Kidney tubule cell (primary cell): ENCODE measurements at places on chromosomes 2 and 18.

DNA sequence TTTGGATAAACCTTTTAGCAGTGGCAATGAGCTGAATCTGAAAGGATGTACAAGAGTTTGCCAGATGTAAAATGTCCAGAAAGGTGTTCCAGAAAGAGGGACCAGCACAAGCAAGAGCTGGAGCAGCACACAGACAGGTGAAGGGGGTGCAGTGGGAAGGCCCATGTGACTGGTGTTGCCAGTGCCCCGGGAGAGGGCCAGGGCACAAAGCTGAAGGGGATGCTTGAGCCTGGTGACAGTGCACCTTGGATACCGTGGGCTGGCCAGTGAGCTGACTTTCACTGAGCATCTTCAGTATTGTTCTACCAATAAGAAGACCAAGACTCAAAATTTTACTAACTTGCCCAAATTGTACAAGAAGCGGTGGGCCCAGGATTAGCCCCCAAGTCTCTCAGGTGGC, 132.3 kb upstream of the ALPP start:
- DNase-seq: no peak

DNA sequence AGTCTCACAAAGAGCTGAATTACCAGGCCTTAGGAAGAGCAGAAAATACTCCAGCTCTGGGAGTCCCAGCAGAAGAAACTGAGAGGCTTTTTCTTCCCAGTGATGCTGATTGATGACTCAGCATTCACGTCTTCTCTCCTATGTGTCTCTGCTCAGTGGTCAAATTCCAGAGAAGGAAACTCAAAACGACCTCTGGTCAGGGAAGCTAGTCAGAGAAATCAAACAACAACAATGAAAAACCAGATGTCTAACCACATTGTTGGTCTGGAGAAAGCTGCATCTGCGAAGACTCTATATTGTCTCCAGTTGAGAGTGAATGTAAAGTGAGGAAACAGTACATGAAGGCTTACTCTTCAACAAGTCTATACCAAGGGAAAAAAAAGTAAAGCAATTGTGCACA, 28.6 kb upstream of the CERS6 start:
- peak; percentile 47 for DNase-seq

DNA sequence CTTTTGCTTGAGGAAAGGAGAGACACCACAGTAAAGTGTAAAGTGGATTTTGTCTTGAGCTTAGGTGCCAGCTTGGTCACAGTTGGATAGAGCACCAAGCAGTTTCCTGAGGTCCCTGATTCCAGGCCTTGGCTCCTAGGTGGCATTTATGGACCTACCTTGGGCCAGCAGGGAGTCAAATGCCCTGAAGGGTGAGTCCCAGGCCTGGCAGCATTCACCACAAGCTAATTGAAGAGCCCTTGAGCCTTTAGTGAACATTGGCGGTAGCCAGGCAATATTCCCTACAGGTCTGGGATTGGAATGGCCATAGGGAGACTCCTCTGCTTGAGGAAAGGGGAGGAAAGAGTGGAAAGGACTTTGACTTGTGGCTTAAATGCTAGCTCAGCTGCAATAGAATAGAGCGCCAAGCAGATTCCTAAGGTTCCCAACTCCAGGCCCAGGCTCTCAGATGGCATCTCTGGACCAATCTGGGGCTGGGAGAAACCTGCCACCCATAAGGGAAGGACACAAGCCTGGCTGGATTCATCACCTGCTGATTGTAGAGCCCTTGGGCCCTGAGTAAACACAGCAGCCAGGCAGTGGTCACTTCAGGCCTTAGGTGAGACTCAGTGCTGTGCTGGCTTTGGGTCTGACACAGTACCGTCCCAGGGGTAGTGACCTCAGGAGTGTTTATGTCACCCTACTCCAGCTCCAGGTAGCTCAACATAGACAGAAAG, 137.5 kb upstream of the OTOS start:
- no peak for DNase-seq

- DNase-seq: no peak
Observed at GRCh38 chr2:1429895-1430294, 16.6 kb downstream of the TPO start.

GRCh38 chr2:240991378-240992263, 6.8 kb upstream of the SNED1 start:
- DNase-seq: peak; percentile 97

GRCh38 chr2:172056293-172056692, 29.0 kb upstream of the DLX1 start:
- DNase-seq: no peak

DNA sequence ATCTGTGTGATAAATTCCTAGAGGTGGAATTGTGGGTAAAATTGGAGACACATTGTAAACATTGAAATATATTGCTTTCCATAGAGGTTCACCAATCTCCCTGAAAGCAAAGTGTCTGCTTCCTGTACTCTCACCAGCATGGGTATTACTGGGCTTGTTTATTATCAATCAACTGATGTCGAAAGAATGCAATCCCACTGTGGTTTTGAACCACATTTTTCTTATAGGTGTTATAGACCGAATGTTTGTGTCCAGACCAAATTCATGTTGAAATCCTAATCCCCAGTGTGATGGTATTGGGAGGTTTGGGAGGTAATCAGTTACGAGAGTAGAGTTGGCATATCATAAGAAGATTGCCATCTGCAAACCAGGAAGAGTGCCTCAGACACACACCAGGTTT, 1212.4 kb downstream of the LRP1B start:
- no peak for DNase-seq

GRCh38 chr2:215367662-215368492, 56.0 kb downstream of the ATIC start:
- no peak for DNase-seq

DNA sequence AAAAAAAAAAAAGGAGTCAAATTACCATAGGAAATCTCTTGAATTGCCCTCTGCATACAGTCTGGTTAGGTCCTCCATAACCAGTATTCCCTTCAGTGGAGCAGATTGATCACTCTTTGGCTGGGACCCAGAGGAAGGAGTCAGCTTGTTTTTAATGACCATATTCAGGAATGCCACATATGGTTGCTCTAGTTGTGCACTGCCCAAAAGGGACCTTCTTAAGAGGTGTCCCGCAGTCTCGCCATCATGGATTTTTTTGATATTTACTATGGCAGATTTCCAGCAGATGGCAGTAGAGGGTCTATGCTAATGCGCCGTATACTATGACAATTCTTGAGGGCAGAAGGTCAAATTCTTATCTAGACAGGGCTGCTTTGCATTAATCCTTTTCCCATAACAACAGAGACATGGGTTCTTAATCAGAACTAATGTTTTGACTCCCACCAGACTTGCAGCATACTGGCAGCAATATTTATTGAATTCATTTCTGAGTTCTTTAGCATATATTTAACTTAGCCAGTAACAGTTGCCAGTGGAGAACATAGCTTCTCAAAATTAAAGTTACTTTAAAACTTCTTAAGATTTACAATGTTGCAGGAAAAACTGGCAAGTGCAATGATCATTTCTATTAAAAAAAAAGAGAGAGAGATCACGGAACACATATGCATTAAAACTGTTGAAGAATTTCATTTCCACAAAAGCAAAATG, 31.8 kb upstream of the INPP4A start:
- peak; percentile 65 for DNase-seq

DNA sequence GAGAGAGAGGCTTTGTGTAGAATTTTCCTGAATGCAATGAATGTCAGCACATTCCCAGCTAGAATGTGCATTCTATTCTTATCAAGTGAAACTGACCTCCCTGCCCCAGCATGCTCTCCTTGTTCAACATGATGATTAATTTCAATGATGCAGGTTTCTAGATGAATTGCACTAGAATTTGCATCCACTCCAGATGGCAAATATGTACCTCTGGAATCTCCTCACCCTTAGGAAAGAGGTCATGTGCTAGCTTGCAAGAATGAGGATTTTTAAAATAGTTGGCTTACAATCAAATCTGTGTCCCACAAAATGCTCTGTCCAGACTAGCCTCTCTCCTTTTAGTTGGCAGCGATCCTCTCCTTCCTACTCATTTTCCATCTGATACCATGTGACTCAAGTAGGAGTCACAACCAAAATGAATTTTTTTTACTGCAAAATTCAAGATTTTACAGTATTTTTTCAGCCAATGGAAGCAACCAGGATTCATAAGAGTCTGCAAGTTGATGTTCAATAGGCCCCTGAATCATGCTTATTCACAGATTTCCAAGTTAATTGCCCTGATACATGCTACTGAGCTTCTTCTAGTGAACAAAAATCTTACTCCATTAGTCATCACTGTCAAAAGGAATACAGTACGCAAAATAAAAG, 21.0 kb upstream of the STAT4 start:
- DNase-seq: peak; percentile 94

DNA sequence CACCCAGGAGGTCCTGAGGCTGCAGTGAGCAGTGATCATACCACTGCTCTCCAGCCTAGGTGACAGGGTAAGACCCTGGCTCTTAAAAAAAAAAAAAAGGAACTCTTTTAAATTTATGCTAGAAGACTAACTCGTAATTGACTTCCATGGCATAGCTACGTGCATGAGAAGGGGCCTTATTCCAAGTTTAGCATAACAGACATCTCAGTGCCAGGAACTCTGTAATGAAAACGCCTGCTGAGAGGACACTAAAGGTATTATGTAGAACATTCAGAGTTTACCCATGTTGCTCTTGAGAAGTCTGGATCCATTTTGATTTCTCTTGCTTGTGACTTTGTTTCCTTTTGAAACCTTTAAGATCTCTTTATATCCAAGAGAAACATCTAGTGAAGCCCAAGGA, 276.0 kb downstream of the ZNF407 start:
- no peak for DNase-seq

DNA sequence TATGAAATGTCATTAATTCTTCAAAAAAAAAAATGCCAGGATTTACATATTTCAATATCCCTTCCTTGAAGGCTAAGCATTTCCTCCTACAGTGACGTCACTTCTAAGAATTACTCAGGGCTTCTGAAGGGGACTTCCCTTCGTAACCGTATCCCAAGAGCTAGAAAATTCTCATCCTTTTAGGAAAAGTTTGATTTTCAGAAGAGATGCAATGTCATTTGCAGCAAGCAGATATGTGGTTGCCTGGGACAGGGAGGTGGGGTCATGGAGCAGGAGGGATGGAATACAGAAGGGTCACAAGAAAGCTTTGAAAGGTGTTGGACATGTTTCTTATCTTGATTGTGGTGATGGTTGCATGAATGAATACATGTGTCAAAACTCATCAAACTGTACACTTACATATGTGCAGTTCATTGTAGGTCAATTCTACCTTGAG, 97.0 kb upstream of the ATL2 start:
- peak; percentile 21 for DNase-seq

DNA sequence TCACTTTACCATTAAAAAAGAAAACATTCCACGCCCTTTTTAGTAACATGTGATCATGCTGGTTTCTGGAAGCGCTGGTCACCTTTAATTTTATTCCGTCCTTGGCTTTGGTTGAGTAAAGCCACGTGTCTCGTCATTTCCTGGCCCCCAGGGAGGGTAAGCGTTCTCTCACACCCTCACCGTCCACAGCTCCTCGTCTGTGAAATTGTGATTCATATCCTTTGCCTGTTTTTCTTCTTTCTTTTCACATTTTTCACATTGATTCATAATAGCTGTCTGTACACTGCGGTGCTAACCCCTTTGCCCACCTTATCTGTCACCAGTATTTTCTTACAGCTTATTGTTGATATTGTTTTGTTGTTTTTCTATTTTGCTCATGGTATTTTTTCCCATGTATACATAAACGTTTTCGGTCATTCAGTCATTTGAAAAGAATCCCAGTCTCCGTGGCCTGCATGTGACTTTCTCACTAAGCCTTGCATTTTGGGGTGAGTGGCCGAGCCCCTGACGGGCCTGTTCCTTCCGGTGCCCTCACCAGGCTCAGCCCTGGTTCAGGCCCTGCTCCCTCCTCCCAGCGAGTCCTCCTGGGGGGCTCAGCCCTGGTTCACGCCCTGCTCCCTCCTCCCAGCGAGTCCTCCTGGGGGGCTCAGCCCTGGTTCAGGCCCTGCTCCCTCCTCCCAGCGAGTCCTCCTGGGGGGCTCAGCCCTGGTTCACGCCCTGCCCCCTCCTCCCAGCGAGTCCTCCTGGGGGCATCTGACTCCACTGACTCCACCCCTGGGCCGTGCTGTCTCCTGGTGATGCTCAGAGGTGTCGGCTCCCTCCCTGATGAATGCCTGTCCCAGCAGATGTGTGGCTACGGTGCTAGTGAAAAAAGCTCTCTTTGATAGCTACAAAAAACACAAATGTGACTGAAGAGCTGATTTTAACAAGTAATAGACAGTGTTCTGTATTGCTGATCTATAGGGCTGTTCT, 249.7 kb upstream of the PXDN start:
- peak; percentile 70 for DNase-seq

- no peak for DNase-seq
Observed at GRCh38 chr18:34704074-34704473, 6.0 kb upstream of the DTNA start.

DNA sequence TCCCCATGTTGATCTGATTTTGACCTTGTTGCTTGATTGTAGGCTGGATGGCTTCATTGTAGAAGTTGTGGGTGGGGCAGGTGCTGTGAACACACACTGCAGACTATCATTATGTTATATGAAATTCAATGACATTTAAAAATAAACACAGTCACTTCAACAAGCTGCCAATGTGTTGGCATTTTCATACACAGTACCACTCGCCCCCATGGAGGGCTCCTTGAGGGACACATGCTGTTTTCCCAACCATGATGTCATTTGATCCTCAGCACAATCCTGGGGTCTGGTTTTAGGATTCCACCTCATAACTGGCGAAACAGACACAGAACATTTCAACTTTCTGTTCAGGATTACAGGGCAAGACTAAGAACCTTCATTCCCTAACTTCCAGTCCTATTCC, 86.9 kb downstream of the ZCCHC2 start:
- DNase-seq: no peak

DNA sequence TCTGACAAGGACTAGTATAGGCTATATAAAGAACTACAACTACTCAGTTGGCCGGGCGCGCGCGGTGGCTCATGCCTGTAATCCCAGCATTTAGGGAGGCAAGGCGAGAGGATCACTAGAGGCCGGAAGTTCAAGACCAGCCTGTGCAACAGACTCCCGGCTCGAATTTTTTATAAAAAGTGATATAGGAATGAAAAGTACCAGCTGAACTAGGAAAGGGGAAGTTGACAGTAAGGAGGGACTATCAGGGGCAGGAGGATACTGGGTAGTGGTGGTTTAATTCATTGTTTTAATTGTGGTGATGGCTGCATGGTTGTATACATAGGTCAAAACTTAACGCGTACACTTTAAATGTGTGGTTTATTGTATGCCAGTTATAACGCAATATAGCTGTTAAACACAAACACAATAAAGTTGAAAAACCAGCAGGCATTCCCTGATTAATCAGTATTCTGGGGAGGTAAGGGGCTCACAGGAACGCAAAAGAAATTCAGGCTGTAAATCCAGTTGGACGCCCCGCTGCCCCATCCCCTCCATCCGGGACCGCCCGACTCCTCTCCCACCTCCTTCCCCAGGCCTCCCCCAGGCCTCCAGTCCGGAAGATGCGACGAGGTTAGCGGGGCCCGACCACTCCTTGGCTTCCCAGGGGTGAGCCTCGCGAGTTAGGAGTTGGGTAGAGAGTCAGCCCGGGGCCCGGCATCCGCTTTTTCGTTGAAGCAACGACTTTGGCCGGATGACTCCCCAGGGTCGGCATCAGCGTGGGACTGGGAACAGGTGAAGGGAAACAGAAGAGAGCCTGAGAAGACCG, 746 bp upstream of the POLR1B start:
- peak; percentile 67 for DNase-seq
